ENCODE measurements at places on chromosomes 3 and 15. TPM values are rescaled to one million over a fixed set of nuclear protein-coding genes. Genes with fewer than 3 reads are reported as not detected.
A peak's percentile ranks its signal among the peaks of the same experiment; 100 is the strongest.

DNA sequence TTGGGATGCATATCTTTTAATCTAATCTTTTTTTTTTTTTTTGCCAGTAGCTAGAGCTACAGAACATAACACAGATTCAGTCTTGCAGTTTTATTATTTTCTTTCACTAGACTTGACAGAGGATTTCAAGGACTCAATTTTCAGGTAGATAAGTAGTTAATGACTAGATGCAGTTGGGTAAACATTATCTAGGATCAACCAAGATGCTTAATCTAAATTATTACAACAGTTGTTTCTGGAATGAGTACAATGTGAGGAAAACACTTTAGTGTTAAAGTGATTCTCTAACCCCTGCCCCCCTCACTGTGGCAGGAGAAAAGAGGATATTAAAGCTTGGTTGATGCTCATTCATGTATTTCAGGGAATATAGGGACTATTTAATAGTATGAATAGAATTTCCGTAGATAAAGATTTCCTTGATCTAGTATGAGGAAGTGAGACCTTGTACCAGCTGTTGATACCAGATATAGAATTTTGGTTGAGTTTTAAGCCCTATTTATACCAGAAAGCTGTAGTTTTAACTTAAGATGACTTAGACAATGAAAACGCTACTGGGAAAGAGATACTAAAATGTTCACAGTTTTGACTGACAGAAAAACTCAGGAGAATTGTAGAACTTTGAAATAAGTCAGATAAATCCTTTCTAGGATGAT lies 389.0 kb upstream of the C2CD4B start:
- peaks cover 22% of the 10 kb centered on the region for H3K4me1 ChIP-seq
- H3K27ac ChIP-seq = no peak overlapping the region
- no peak overlapping the region for H3K4me3 ChIP-seq
- DNase-seq = no peak
- H3K36me3 ChIP-seq = no peaks in the 10 kb centered on the region

DNA sequence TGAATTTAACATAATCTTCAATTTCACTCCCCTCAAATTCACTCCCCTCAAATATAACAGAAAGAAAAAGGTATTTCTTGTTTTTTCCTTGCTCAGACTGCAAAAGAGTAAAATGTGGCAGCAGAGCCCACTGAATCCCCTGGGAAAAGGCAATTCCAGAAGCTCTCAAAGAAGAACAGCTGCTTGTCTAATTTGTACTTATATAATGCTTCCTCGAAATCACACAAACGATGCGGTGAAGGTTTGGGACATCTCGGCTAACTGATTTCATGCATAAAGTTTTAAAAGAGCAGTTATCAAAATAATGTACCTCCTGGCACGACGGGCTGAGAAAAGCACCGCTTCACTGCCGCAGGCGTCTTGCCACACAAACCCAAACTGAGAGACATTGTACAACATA lies 10.7 kb downstream of the BDH1 start:
- no peaks in the 10 kb centered on the region for H3K36me3 ChIP-seq
- H3K27me3 ChIP-seq = no peaks in the 10 kb centered on the region
- peaks cover 10% of the 10 kb centered on the region for H3K4me1 ChIP-seq

- no peaks in the 10 kb centered on the region for H3K36me3 ChIP-seq
- no peaks in the 10 kb centered on the region for H3K27me3 ChIP-seq
- no peak for DNase-seq
- no peak overlapping the region for H3K4me3 ChIP-seq
- no peaks in the 10 kb centered on the region for H3K4me1 ChIP-seq
- H3K27ac ChIP-seq = no peak overlapping the region
Measured at GRCh38 chr3:126112531-126113237, 28.8 kb upstream of the SLC41A3 start.

- H3K27me3 ChIP-seq = peaks cover 10% of the 10 kb centered on the region
- H3K27ac ChIP-seq = peak overlapping the region; percentile 91
- peak overlapping the region; percentile 42 for H3K4me3 ChIP-seq
- H3K4me1 ChIP-seq = peaks cover 82% of the 10 kb centered on the region
Measured at GRCh38 chr15:88897456-88898194, 2.3 kb upstream of the HAPLN3 start.

DNA sequence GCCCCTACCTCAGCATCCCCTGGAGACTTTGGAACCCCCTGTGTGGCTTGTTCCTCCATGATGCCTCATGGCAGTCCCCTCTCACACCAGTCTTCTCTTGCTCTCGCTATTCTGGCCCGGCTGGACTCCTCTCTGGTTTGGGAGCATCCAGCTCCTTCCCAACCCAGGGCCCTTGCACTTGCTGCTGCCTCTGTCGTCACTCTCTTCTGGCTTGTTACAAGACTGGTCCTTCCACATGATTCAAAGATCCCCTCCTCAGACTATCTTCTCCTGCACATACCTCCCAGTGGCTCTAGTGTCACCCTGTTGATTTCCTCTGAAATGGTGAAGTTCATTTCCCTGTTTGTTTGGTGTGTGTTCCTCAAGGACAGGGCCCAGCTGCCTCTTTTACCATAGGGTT lies 6.5 kb upstream of the GNAI2 start:
- H3K4me3 ChIP-seq = no peak overlapping the region
- H3K27ac ChIP-seq = no peak overlapping the region
- no peak for DNase-seq
- H3K27me3 ChIP-seq = peaks cover 5% of the 10 kb centered on the region

GRCh38 chr15:39593071-39593655 lies 12.3 kb downstream of the THBS1 start:
- peaks cover 3% of the 10 kb centered on the region for H3K4me1 ChIP-seq
- no peak overlapping the region for H3K4me3 ChIP-seq
- H3K27me3 ChIP-seq = no peaks in the 10 kb centered on the region
- peaks cover 89% of the 10 kb centered on the region for H3K36me3 ChIP-seq
- DNase-seq = no peak

- no peak overlapping the region for H3K4me3 ChIP-seq
- no peak overlapping the region for H3K27ac ChIP-seq
- no peaks in the 10 kb centered on the region for H3K27me3 ChIP-seq
- no peaks in the 10 kb centered on the region for H3K36me3 ChIP-seq
- no peak for DNase-seq
Measured at GRCh38 chr3:80696280-80696679, 928.5 kb upstream of the ROBO1 start.

DNA sequence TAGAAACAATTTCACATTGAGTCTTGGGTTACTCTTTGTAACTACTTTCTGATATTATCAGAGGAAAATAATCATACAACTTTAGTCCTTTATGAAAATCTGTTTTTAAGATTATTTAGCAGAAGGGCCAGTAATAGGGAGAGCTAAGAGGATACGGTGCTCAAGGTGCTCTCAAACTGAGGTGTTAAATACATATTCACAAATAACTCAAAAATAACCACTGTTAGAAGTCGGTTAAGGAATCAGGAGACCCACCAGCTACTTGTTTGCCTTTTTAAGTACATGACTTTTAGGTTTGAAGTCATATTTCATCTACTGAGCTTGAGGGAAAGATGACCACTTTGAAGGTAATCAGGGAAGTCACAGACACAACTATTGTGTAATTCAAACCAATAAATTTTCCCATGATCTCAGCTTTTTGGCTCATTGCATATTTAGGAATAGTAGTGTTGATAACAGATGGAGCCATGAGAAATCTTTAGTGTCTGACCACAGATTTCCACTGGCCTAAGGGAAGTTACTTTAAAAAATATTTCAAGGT lies 1.4 kb upstream of the RSRC1 start:
- H3K27me3 ChIP-seq = peaks cover 59% of the 10 kb centered on the region
- no peak for DNase-seq
- H3K4me1 ChIP-seq = peaks cover 60% of the 10 kb centered on the region
- no peak overlapping the region for H3K27ac ChIP-seq

GRCh38 chr3:151933234-151933853 lies 59.9 kb downstream of the SUCNR1 start:
- DNase-seq = no peak
- no peaks in the 10 kb centered on the region for H3K4me1 ChIP-seq
- no peak overlapping the region for H3K4me3 ChIP-seq
- no peaks in the 10 kb centered on the region for H3K36me3 ChIP-seq
- H3K27me3 ChIP-seq = no peaks in the 10 kb centered on the region

GRCh38 chr15:78987556-78988360 lies 42.9 kb upstream of the CTSH start:
- no peak for DNase-seq
- no peak overlapping the region for H3K4me3 ChIP-seq
- peaks cover 7% of the 10 kb centered on the region for H3K4me1 ChIP-seq
- H3K27ac ChIP-seq = peak overlapping the region; percentile 40
- H3K27me3 ChIP-seq = peaks cover 15% of the 10 kb centered on the region

GRCh38 chr3:175185903-175186302 lies 326.8 kb downstream of the NAALADL2 start:
- H3K4me1 ChIP-seq = no peaks in the 10 kb centered on the region
- no peak overlapping the region for H3K4me3 ChIP-seq
- no peak for DNase-seq
- no peak overlapping the region for H3K27ac ChIP-seq

DNA sequence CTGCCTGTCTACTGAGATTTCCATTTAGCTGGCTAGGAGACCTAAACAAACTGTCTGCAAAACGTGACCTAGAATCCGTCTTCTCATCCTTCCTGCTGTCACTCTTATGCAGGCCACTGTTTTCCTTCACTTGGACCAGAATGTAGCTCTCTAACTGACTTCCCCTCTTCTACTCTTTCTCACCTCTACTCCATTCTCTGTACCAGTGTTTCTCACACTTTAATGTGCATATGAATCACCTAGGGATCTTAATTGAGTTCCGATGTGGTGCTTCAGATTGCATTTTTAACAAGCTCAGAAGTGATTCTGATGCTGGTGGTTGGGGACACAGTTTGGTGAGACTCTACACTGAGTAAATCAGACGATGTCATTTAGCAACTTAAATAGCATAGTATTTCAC lies 1.6 kb upstream of the GBE1 start:
- H3K4me1 ChIP-seq = peaks cover 68% of the 10 kb centered on the region
- no peak overlapping the region for H3K4me3 ChIP-seq
- DNase-seq = no peak
- peak overlapping the region; percentile 100 for H3K27ac ChIP-seq
- H3K27me3 ChIP-seq = no peaks in the 10 kb centered on the region

DNA sequence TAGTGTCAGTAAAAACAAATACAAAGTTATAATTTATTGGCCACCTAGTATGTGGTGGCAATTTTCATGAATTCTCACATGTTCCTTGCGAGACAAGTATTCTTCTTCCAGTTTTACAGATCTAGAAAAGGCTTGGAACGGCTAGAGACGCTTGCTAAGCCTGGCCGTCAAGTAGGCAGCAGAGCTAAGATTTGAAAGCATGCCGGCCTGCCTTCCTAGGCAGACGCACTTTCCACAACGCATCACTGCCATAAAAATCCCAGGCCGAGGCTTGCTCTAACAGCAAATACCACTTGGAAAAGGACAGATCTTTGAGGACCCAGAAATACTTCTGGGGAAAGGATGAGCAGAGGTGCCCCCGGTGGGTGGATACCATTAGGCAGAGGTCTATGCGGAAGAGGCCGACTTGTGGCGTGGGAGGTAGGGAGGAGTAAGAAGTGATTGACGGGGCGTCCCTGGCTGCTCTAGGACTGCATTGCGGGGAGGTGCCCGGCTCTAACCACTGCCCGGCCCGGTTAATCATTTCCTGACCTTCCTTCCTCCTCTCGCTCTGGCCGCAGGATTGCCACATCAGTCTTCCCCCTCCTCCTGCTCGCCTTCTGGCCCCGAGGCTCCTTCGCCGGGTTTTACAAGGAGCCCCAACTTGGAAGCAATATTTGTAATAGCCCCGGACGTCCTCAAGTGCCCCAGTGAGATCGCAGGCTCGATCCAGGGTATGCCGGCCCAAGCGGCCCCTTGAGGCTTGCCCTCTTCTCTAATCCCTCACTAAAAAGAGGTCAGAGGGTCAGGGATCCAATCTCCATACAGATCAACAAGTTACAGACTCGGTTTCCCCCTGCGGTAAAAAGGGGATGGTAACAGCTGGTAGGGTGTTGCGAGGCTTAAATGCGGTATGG lies 1.3 kb upstream of the USP3 start:
- H3K4me1 ChIP-seq = peaks cover 69% of the 10 kb centered on the region
- H3K36me3 ChIP-seq = no peaks in the 10 kb centered on the region
- peak; percentile 88 for DNase-seq
- H3K4me3 ChIP-seq = peak overlapping the region; percentile 83
- H3K27me3 ChIP-seq = no peaks in the 10 kb centered on the region

DNA sequence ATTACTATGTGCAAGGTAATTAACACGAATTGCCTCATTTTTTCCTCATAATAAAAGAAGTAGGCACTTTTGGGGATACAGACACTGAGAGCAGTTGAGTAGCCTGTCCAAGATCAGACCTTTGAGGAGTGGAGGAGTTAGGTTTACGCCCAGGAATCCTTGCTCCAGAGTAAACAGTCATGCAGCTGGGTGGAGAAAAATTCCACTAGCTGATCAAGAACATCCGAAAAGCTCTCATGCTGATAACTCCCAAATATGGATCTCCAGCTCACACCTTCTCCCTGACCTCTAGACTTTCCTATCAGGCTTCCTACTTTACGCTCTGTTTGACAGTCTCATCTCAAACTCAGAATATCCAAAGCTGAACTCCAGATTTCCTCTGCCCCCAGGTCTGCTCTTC lies 53.3 kb downstream of the ST6GAL1 start:
- no peaks in the 10 kb centered on the region for H3K27me3 ChIP-seq
- no peak for DNase-seq
- no peaks in the 10 kb centered on the region for H3K36me3 ChIP-seq
- H3K4me1 ChIP-seq = peaks cover 73% of the 10 kb centered on the region
- no peak overlapping the region for H3K4me3 ChIP-seq

DNA sequence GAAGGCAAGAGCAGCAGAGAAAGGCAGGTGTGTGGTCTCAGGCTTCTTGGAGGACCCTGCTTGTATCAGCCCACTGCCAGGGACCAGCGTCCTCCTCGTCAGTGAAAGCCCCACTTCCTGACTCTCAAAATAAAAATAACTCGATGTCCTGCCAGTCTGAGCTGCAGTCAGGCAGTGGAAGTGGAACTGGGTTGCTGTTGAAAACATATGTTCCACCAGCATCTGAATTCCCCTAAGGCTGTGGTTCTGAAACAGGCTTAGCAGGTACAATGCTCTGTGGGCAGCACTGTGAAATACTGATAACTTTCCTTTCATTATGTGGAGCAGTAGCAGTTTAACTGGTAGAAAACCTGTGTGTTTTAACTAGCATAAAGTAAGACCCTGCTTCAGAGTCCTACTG lies 121.6 kb upstream of the EIF1B start:
- H3K36me3 ChIP-seq = no peaks in the 10 kb centered on the region
- H3K4me1 ChIP-seq = peaks cover 32% of the 10 kb centered on the region
- DNase-seq = no peak
- no peaks in the 10 kb centered on the region for H3K27me3 ChIP-seq
- peak overlapping the region; percentile 23 for H3K27ac ChIP-seq

- H3K36me3 ChIP-seq = no peaks in the 10 kb centered on the region
- peak overlapping the region; percentile 100 for H3K27ac ChIP-seq
- H3K27me3 ChIP-seq = no peaks in the 10 kb centered on the region
- no peak for DNase-seq
- H3K4me1 ChIP-seq = peaks cover 68% of the 10 kb centered on the region
- H3K4me3 ChIP-seq = peak overlapping the region; percentile 92
Measured at GRCh38 chr3:120092474-120092873, 1.8 kb downstream of the GSK3B start.

EOGT gene
- 28.2 TPM for total RNA-seq

PCBP4 gene
- 73.0 TPM for total RNA-seq

CGNL1 gene
- total RNA-seq = 31.9 TPM

AHSG gene
- total RNA-seq = not detected

TGM4 gene
- total RNA-seq = not detected

RHCG gene
- 0.22 TPM for total RNA-seq

ACKR4 gene
- total RNA-seq = 5.2 TPM

WNT5A gene
- 3.8 TPM for total RNA-seq

LRRC49 gene
- total RNA-seq = 86.6 TPM

MESP2 gene
- total RNA-seq = 0.27 TPM

COL6A5 gene
- total RNA-seq = not detected

C3orf62 gene
- total RNA-seq = 2.8 TPM

HDGFL3 gene
- 38.0 TPM for total RNA-seq

ABHD6 gene
- total RNA-seq = 7.2 TPM

Measured in left ventricle myocardium inferior (tissue), 1 donor.